ENCODE measurements at places on chromosomes 6 and 20.

DNA sequence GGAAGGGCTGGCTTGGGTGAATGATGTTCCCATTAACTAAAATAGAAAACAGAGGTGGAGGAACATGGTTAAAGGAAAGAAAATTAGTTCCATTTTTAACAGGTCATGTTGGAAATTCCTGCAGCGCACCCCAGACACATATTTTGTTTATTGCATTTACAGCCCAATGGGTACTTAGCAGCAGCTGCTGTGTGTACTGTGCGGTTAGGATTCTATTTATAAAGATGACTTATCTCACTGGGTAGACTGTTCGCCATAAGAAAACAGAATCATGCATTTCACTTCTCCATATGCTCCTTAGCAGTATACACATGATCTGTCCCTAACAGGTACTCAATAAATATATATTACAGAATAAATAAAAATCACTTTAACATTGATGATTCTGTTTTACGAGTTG, 135.8 kb downstream of the SLC35F1 start:
- DNase-seq, result no peak

- DNase-seq, result no peak
Measured at GRCh38 chr6:111802015-111802414, 71.2 kb downstream of the FYN start.

GRCh38 chr20:56373942-56374341, 15.2 kb downstream of the FAM210B start:
- DNase-seq, result no peak

DNA sequence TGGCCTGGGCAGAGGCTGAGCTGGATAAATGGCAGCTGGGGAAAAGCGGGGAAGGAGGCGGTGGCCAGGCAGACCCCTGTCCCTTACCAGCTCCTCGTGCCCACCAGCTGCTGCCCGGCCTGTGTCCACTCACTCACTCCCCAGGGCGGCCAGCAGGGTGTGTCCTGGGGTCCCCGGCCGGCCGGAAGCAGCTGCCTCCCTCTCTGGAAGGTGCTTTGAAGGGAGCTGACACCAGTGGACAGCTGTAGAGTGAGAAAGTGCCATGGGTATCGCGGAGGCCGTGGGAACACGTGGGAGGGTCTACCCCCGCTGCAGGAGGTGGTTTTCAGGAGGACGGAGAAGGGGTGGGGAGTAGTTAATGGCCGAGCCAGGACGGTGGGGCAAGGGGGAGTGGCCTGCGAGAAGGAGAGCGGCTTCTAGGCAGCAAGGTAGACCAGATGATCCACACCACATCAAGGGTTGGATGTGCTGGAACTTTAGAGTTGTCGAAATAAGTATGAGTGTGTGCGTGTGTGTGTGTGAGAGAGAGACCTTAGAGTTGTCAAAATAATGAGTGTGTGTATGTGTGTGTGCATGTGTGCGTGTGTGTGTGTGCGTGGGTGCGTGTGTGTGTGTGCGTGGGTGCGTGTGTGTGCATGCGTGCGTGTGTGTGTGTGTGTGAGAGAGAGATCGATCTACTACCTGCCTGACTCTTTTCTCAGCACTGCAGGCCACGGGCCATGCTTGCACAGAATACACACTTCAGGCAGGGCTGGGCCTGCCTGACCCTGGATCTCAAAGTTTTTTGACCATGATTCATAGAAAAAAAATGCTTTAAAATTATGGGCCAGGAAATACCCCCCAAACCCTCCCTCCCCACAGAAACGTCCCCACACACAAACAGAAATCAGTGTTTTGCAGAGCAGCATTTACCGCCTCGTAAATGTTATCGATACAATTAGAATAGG, 43.9 kb downstream of the CDH4 start:
- no peak for DNase-seq

GRCh38 chr6:105880030-105880492, 206.1 kb upstream of the PRDM1 start:
- DNase-seq, result no peak

GRCh38 chr20:24873025-24873620, 75.9 kb upstream of the CST7 start:
- no peak for DNase-seq

GRCh38 chr6:30344191-30344867, 627 bp upstream of the RPP21 start:
- DNase-seq, result no peak

DNA sequence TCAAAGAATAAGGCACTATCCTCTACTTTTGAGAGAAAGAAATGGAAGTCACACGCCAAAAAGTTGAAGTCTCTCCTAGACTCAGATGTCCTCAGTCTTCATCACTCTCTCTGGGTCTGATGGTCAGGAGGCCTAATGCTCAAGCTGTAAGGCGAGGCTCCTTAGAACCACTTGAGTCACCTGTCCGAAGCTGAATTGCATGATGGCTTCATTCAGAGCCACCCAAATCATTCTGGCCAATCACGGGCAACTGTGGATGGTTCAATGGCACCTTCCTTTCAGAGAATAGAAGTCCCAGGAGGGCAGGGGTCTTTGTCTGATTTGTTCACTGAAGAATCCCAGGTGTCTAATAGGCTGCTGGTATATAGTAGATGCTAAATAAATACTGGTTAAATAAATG, 69.4 kb upstream of the RNF24 start:
- DNase-seq, result no peak

DNA sequence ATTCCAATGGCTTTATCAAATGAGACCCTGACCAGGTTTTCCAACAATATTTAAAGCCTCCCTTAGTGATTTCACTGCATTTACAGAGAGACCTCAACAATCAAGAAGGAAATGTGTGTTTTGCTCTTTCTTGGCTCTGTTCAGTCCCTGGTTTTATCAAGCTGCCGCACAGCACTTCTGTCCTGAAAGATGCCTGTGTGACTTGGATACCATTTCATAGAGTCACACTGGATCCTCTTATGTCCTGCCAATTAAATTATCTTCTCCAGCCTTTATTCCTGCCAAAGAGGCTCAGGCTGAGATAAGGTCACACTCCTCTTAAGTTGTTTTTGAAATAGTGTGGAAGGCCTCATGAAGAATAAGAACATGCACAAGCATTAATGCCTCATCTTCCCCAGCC, 197.0 kb upstream of the RNF217 start:
- no peak for DNase-seq

- no peak for DNase-seq
Measured at GRCh38 chr6:156910938-156911337, 133.8 kb downstream of the ARID1B start.

GRCh38 chr6:12886961-12887775, 170.6 kb downstream of the PHACTR1 start:
- DNase-seq, result no peak

- no peak for DNase-seq
Measured at GRCh38 chr6:100846276-100846675, 34.9 kb downstream of the ASCC3 start.

DNA sequence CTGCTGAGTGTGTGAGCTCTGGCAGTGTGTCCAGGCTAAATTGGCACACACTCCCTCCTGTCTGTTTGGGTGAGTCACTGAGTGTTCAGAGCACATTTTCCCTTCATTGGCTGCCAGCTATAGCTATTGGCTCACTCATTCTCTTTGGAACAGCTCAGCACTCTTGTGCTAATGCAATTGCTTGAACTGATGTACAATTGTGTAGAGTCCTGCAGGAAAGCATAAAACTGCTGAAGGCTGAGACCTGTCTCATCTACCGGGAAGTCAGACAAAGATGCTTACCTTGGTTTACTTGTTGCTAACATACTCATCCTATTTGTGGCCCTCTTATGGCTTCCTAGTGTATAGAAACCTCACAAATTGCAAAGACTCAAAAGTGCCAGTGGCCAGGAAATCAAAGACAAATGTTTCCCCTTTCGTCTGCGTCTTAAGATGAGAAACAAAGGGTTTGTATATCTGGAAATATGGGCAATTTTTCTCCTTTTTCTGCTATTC, 351.0 kb downstream of the BCKDHB start:
- DNase-seq, result no peak

- DNase-seq, result no peak
Measured at GRCh38 chr20:7470912-7471311, 469.3 kb downstream of the HAO1 start.

- no peak for DNase-seq
Measured at GRCh38 chr6:75694406-75694805, 54.6 kb upstream of the MYO6 start.

DNA sequence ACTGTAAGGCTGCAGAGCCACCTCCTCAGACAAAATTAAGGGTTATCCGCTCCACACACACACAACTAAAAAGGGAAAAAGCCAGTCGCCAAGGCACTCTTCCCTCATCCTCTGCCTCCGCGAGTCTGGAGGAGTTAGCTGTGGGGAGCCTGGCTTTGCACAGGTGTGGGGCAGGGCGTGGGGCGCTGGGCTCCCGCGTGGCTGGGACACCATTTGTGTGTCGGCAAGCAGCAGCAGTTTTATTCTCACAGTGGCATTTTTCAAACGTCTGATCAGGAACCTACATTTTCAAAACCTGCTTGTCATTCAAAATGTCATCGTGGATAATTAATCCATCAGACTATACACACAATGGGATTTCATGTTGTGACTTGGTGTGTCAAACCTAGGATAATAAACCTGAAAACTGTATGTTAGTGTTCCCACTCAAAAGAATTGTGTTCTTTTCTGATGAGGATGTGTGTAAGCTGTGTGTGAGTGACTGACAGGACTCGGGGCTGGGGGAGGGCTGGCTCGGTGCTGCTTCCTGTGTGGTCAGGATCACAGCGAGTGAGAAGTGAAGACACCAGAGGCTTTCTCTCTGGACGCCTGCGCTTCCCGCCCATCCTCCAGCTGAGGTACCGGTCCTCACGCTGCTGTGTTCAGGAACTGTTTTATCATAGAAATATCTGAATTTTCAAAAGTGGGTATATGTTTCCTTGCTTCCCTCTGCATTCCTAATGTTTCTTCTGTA, 83.1 kb downstream of the IRF4 start:
- DNase-seq, result peak; percentile 36

GRCh38 chr6:41720262-41720620, 15.2 kb downstream of the TFEB start:
- DNase-seq, result no peak

DNA sequence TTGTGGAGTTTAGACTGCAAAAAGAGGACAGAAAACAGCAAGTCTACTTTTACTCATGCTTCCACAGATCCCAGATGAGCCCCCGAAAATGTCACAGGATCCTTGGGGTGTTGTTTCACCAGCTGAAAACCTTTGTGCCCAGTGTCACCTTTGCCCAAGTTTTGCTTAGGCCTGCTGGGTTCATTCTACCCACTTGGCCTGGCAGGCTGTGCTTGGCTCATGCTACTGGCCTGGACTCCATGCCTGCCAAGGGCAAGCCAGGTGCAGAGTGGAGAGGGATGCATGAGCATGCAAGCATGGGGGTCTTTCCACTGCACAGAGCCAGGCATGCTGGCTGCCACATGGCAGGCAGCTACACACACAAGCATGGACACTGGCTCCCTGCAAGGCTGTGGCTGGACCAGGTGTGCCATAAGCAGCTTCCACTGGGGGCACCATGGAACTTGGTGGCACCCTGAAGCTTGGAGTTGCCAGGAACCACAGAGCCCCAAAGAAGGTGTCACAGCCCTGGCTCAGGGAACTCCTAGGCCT, 1082.0 kb downstream of the KHDRBS2 start:
- DNase-seq, result no peak

DNA sequence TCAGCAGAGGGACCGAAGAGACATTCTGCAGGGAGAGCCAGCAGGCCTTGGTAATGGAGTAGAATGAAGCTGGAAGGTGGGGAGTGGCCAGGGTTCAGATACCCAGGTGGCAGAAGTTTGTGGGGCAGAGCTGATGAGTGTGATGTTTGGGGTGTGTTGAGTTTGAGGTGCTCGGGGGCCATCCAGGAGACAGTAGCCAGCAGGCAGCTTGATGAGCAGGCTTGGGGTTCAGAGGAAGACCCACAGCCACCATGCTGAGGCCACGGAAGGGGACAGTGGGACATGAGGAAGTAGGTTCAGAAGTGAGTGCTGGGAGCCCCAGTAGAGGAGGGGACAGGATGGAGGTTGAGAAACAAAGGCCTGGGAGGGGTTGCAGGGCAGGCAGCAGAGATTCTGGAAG, 11.1 kb upstream of the FOXS1 start:
- no peak for DNase-seq

DNA sequence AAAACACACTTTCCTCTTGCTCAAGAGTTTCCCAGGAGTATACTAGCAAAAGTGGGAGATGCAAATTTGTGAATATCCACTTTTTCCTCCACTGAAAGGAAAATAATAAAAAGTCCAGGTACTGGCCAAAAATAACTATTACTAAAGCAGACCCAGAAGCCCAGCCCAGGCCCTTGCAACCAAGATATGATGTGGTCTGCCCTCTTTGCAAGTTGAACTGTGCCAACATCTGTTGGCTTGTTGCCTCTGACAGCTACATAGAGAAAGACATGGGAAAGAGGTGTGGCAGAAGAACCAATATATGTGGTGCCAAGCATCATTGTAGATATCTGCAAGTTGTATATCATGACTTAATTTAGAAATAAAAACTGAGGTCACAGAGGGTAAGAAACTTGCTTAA, 78.4 kb upstream of the JAG1 start:
- DNase-seq, result no peak

GRCh38 chr6:127404594-127405178, 54.5 kb downstream of the KIAA0408 start:
- DNase-seq, result no peak

DNA sequence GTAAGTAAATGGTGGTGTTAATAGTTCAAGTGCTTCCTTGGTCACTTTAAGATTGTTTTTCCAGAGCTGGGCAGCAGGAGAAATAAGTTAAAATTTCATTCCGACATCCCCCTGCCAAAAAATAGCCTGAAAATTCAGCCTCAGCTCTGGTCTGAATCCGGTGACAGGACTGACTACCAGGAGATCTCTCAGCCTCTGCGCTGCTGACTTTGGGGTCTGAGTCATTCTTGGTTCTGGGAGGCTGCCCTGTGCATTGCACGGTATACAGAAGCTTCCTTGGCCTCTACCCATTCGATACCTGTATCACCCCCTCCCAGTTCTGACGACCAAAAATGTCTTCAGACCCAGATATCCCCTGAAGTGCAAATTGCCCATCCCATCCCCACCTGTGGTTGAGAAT, 36.3 kb upstream of the TFAP2C start:
- DNase-seq, result no peak

GRCh38 chr6:40400738-40401137, 186.4 kb downstream of the LRFN2 start:
- DNase-seq, result no peak

DNA sequence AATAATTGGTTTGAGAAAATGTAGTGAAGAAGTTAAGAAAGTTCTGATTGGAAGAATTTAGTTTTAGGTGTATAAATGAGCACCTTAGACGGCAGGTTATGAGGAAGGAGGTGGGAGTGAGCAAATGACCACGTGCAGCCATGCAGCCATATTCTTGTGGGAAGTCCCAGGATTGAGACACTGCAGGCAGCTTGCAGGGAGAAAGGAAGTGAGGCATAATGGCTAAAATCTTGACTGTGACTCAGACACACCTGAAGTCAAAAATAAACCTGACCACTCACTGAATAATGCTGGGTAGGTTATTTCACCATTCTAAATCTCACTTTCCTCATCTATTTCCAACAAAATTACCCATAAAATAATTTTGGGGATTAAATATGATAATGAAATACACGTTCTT, 16.6 kb downstream of the DSE start:
- DNase-seq, result no peak

DNA sequence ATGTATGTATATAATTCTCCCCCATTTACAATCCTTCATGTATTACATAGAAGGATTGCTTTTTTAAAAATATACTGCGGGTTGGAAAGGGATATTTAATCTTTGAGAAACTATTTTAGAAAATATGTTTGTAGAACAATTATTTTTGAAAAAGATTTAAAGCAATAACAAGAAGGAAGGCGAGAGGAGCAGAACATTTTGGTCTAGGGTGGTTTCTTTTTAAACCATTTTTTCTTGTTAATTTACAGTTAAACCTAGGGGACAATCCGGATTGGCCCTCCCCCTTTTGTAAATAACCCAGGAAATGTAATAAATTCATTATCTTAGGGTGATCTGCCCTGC, 3.6 kb downstream of the FOXC1 start:
- DNase-seq, result no peak

- DNase-seq, result no peak
Measured at GRCh38 chr20:14604143-14604542, 266.7 kb upstream of the FLRT3 start.
